Esophagus muscularis mucosa (tissue), 4 donors: ENCODE measurements at places on chromosomes 6 and 20. TPM values are rescaled to one million over a fixed set of nuclear protein-coding genes. Genes with fewer than 3 reads are reported as not detected.

The CTCFL gene
- total RNA-seq: not detected

GRCh38 chr6:45956663-45957062 lies 59.0 kb downstream of the CLIC5 start:
- DNase-seq: no peak
- H3K4me3 ChIP-seq: no peak overlapping the region
- H3K27me3 ChIP-seq: no peaks in the 10 kb centered on the region

The ANKRD66 gene
- total RNA-seq: not detected

DNA sequence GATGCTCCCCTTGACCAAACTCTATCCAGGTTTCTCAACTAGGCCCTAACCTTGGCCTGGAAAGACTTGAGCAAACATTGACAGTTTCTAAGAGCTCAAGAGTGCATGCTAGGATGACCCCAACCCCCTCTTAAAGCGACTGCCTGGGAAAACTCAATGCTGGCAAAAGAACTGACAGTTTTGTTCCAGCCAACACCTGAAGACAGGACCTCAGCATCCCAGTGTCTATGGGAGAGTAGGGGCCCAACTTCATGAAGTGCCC lies 119.9 kb downstream of the ZMYND8 start:
- no peak overlapping the region for H3K4me3 ChIP-seq
- no peaks in the 10 kb centered on the region for H3K27me3 ChIP-seq
- DNase-seq: no peak
- peaks cover 7% of the 10 kb centered on the region for H3K4me1 ChIP-seq
- no peak overlapping the region for H3K27ac ChIP-seq

The DST gene
- total RNA-seq: 588 TPM

- H3K36me3 ChIP-seq: no peaks in the 10 kb centered on the region
- H3K4me3 ChIP-seq: no peak overlapping the region
- no peaks in the 10 kb centered on the region for H3K27me3 ChIP-seq
- no peak overlapping the region for H3K27ac ChIP-seq
Observed at GRCh38 chr6:99011151-99011550, 63.4 kb upstream of the FBXL4 start.
